Cerebellar cortex (tissue), 1 donor: ENCODE measurements at places on chromosomes 7 and 10.

GRCh38 chr10:132905661-132906060, 36.7 kb downstream of the CFAP46 start:
- DNase-seq: no peak

- no peak for DNase-seq
Observed at GRCh38 chr10:48579251-48579960, 25.5 kb downstream of the ARHGAP22 start.

DNA sequence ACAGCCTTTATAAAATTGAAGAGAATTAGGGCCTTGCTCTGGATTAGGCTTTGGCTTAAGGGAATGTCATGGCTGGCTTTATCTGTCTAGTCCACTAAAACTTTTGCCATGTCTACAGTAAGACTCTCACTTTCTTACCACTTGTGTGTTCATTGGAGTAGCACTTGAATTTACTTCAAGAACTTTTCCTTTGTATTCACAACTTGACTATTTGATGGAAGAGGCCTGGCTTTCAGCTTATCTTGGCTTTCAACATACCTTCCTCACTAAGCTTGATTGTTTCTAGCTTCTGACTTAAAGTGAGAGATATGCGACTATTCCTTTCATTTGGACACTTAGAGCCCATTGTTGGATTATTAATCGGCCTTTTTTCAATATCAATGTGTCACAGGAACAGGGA, 96.1 kb downstream of the TPST1 start:
- DNase-seq: no peak

DNA sequence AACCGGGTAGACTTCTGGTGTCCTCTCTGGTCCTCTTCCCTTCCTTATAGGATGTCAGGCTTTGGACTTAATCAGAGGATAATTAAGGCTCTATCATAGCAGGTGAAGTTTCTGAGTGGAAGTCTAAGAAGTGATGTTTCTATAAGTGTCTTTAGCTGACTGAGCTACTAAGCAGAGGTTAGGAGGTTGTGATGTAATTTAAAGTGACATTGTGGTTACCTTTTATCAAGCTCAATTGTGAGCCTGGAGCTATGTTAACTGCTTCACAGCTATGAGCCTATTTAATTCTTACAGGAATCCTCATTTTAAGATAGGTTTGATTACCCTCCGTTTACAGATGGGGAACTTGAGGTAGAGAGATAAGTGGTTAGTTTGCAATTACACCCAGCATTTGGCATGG, 365.1 kb downstream of the AUTS2 start:
- no peak for DNase-seq

GRCh38 chr10:21519397-21519933, 6.0 kb downstream of the SKIDA1 start:
- no peak for DNase-seq

- DNase-seq: no peak
Observed at GRCh38 chr10:78475437-78475836, 441.8 kb downstream of the RPS24 start.

DNA sequence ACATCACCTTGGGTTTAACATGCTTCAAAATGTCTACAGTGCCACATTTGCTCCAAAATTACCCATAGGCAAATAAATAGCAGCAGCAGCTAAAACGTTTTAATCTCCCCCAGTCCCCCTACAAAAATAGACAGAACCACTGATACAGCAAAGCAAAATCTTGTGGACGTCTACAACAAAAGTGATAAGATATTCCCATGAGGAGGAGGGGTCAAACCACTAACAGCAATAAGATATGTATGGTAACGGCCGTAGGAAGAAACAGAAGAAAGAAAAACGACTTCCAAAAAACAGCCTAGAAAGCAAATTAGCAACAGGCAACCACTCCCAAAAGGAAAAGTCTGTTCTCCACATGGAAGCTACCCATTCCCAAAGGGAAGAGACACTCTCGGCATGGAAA, 34.5 kb upstream of the ST8SIA6 start:
- no peak for DNase-seq

DNA sequence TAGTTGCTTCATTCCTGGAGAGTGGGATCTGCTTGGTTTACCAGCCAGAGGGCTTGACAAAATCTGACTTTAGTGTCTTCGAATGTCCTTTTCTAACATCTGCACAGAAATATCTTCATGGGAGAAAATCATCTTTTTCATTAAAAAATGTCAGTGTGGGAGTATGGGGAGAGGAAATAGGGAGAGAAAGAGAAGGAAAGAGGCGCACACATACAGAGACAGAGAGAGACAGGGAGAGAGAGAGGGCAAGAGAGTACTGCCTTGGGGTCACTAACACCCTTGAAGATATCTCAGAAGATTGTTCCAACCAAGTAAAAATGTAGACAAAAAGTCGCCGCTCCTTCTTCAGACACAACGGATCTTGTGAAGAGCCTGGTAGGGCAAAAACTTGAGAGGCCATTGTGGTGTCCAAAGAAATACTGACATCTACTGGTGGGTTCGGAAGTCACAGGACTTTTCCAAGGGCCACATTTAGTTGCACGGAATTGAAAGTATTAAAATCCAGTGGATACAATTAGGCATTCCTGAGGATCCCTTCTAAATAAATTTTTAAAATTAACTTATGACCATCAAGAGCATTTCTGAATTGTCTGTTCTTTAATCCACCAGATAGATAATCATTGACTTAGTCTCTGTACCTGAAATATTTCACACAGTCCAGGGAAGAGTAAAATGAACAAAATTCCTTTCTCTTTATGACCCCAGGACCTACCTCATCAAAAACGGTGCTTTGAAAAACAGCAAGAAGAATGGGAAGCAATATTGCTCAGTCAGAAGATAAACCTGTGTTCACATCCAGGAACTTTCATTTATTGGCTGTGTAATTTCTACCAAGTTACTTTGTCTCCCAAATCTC, 29.7 kb downstream of the VIM start:
- DNase-seq: peak; percentile 70

DNA sequence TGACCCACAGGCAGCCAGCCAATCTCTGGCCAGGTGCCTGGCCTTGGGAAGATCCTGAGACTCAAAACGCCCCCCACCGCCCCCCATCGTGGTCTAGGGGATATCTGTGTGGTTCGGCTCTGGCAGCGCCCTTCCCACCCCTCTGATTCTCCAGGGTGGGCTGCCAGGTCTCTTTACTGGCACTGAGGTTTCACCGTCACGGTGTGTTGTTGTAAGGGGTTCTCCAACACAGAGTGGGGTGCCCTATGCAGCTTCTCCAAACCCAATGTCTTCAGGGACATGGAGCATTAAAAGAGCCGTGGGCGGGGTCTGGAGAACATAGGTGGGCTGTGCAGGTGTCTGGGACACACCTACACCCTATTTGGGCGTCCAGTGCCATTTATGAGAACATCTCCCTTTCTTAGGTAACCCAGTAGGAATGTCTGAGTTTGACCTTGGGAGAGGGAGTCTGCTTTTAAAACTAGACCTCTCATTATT, 1.5 kb downstream of the MAFK start:
- peak; percentile 14 for DNase-seq

DNA sequence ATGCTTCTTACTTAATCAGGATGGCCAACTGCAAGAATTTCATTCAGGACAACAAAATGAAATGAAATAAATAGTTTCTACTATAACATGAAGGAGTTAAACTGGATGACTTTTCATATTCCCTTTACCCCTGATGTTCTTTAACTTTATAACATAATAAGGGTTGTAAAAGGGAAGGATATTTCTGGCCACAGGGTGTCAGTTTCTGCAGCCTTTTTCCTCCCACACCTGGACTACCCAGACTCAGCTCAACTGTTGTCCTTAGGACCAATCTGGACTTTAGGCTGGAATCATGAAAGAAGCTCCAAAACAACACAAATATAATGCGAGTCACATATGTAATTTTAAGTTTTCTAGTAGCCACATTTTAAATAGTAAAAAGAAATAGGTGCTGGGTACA, 43.4 kb downstream of the PRPS1L1 start:
- DNase-seq: no peak

DNA sequence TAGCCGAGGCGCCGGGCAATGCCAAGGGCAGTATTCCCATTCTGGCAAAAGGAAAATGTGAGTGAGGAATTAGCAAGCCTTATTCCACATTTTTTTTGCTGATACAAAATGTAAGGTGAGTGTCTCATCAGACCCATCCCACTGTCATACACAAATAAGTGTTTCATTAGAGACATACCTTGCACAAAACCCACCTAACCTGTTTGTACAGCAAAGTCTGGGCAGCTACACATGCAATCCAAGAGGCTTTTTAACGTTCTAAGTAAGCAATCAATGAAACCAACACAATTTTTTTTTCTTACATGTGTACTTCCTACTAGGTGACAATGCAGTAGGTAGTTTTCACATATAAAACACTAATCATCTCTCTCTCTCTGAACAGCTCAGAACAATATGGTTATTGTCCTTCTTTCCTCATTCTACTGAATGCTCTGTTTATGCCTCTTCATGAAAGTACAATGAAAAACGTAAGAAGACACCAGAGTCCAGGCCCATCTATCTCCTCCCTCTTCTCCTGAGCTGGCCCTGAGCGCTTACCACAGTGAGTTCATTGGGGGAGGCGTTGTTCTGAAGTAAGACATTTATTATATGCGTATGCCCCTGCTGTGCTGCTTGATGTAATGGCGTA, 217.2 kb downstream of the ANK3 start:
- no peak for DNase-seq

GRCh38 chr10:1939016-1939415, 201.7 kb upstream of the ADARB2 start:
- DNase-seq: no peak

DNA sequence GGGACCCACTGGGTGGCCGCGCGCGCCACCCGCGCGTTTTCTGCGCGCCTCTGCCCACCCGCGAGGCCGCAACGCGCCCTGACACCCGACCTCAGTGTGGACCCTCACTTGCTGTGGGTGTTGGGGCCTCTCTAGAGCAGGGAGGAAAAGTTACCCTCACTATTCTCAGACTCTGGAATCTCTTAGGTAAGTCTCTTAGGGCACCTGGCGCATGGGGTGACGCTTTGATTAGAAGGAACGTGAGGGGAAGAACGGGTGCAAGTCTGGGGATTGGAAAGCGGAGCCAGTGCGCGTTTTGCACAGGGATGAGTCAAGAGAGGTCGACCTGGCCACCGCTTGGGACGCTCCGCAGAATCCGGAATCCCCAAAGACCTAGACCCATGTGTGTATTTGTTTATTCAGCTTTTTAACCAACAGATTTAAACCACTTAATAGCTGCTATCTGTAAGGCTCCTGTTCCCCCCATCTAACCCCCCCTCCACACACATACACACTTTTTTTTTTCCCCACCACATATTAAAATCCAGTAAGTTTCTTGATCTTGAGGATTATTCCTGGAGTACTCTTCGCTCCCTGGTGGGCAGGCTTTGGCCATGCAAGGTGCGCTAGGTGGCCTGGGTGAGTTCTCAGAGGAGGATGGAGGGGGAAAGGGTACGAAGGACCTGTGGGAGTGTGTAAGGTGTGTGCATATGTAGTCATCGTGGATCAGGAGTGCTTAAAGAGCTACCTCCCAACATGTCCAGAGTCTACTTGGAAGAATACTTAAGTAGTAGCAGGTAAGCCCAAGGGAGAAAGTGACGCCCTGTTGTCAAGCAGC, 169.1 kb upstream of the PPP1R3A start:
- no peak for DNase-seq

GRCh38 chr10:19998482-19998881, 182.2 kb downstream of the PLXDC2 start:
- DNase-seq: no peak

DNA sequence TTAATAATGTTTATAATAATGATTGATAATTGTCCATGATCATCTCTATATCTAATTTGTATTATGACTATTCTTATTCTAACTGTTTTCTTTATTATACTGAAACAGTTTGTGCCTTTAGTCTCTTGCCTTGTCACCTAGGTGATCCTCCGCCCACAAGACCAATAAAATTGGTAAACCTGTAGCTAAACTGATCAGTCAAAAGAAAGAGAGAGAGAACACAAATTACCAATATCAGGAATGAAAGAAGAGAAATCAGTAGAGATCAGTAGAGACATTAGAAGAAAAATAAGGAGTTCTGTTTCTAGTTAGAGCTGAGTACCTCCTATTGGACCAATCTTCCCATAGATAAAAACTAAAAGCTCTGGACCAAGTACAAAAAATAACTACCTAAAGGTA, 6.1 kb upstream of the COA1 start:
- no peak for DNase-seq

- no peak for DNase-seq
Observed at GRCh38 chr7:139099172-139099947, 10.2 kb downstream of the ZC3HAV1 start.

- DNase-seq: peak; percentile 81
Observed at GRCh38 chr7:43647673-43648472, 65.0 kb downstream of the STK17A start.

DNA sequence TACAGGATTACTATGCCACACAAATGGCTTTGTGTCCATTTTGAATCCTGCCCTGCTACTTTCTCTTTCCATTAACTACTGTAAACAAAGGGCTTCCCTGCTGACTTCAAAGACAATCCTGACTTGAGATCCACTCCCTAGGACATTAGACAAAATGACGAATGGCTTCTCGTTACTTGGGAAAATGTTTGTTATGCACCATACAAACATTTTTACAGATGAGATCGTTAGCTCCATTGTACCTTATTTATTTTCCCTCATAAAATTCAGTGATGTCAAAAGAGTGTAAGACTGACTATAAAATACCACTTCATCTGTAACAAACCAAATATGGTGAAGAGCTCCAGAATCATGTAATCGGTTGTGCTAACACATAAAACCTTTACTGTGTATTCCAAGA, 121.8 kb downstream of the CD36 start:
- DNase-seq: no peak

DNA sequence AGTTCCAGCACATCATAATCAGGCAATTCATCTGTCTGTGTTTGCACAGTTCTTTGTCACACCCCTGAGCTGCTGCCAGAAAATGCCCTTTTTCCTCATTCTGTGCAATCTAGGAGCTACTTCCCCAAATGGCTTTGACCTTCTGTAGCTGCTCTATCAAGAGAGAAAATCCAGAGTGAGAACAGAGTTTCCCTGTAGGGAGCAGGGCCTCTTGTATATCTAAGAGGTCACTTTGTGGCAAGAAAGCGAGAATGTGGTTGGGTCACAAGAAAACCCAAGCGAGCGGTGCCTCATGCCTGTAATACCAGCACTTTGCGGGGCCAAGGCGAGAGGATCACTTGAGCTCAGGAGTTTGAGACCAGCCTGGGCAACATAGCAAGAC, 24.3 kb downstream of the SLC29A3 start:
- DNase-seq: no peak

DNA sequence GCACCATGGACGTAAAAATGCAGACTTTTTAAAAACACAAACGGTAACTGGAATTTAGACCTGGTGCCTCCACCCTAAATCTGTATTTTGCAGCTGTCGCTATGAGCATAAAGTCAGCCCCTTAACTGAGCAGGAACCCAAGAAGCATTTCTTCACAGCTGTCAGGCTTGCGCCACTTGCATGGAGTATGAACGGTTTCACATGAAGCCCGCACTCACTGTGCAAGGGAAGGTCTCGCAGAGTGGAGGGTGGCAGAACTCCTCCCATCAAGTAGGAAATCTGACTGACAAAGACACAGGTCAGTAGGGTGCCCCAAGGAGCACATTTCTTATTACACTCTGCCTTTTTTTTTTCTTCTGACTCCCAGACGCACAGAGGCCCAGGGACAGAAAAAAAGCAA, 58.5 kb downstream of the ELMO1 start:
- DNase-seq: no peak
